ENCODE measurements at places on chromosomes 4 and X.

DNA sequence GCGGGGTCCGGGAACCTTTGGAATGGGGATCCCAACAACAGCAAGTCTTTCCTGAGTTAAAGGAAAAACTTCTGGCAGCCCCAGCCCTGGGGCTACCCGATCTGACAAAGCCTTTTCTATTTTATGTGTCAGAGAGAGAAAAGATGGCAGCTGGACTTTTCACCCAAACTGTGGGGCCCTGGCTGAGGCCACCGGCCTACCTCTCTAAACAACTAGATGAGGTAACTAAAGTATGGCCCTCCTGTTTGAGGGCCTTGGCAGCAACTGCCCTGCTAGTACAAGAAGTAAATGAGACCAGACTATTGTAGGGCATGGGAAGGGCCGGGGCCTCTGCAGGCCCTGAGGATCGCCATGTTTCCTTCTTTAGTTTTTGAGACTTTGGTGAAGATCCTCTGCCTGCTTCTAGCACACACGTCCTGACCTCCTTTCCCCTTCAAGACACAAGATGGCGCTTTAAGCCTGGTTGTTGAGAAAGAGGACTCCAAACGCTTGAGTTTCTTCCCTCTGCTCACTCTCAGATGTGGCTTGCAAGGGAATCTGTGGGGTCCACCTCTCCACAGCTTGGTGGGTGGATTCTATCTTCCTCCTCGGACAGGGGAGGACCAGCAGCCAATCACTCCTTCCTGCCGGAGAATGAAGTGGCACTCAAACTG lies 18.5 kb upstream of the DRD5 start:
- peak; percentile 7 for DNase-seq

DNA sequence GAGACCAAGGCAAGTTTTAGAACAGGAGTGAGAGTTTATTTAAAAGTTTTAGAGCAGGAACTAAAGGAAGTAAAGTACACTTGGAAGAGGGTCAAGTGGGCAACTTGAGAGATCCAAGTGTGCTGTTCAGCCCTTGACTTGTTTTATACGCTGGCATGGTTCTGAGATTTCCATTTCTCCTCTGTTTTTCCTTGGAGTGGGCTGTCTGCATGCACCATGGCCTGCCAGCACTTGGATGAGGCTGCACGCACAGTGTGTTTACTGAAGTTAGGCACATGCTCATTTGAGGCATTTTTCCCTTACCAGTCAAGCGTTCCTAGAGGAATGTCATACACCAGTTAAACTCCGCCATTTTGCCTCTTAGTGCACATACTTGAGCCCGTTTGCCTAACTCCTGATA lies 8.7 kb upstream of the ZNF674 start:
- no peak for DNase-seq

- no peak for DNase-seq
Observed at GRCh38 chrX:136630881-136631280, 17.1 kb upstream of the CD40LG start.

DNA sequence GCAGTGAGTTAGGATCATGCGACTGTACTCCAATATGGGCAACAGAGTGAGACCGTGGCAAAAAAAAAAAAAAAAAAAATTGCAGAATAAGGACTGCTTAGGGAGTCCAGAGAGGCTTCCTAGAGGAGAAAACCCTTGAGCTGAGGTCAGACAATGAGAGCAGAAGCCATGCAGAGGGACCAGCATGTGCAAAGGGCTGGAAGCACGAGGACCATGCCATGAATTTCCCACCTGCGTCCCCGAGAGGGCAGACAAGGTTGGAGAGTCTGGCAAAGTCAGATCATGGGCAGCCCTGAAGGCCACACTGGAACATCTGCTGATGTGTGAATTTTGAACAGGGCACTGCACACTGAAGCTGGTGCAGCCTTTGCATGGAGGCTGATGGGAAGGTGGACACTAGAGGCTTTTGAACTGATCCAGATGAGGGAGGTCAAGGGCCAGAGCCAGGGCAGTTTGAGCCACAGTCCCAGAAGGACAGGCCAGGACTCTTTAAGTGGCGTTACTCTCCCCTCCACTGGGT lies 6.5 kb upstream of the JAKMIP1 start:
- DNase-seq = no peak

DNA sequence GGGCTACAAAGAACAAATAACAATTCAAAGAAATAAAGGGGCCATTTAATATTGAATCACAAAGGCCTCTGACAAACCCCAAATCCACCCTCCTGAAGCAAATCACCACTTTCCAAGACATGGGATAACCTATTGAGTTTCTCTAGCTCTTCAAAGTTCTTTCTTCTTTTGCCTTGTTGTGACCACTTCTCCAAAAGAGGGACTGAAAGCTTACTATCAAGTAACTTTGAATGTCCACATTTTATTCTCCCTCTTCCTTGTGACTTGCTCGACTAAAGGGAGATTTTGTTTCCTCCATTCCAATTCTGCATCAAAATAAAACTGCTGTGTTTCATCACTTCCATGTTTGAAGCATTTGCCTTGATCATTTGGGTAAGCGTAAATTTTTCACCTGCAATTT lies 166.6 kb upstream of the SLC7A11 start:
- no peak for DNase-seq

- no peak for DNase-seq
Observed at GRCh38 chr4:53651156-53651735, 60.0 kb upstream of the LNX1 start.

- DNase-seq = no peak
Observed at GRCh38 chr4:99947608-99948007, 1.2 kb upstream of the DNAJB14 start.

DNA sequence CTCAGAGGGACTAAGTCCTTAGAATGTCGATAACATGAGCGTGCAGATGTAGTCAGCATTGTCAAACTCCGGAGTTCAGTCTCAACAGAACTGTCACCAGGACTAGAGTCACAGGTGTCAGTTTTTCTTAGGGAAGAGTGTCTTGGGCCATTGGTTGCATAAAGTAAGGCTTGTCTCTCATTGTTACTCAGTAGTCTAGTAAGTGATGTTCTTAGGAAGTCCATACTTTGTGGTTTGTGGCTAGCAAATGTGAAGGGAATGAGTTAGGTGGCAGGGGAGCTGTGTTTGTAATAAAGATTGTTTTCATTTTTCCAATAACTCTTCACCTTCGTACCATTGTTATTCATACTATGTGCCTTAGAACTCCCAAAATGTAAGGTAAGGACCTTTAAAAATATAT lies 119.6 kb downstream of the AFF2 start:
- no peak for DNase-seq

GRCh38 chr4:173827707-173828106 lies 297.7 kb upstream of the HAND2 start:
- no peak for DNase-seq

DNA sequence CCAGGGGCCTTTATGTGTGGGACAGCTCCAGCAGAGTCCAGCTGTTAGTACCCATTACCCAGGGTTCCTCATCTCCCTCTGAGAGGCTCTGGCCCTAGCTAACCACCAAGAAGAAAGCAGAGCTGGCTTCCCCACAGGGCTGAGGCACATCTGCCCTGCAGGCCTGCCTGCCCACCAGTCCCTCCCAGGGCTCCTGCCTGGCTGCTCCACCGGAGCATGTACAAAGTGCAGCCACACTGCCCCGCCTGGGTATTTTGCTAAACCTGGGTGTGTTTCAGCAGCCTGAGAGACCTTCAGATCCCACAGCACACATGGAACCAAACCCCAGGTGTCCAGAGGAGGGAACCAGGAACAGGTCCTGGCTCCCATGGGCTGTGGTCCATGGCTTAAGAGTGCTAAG lies 500.4 kb upstream of the KLHL4 start:
- DNase-seq = no peak

DNA sequence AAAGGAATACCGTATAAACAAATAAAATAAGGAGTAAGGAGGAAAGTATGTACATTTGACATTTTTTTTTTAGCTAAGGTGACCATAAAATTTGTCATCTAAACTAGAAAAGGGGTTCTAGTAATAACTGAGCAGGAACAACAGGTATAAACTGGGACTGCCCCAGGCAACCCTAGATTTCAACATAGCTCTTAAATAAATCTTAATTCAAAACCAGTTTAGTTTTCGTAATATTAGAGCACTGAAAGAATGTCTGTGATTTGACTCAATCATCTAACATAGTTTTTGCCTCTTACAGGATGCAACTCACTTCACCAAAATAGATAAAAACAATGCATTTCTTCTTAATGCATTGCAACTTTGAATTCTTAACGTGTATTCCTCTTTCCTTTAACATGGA lies 257.7 kb downstream of the ADAMTS3 start:
- DNase-seq = no peak

DNA sequence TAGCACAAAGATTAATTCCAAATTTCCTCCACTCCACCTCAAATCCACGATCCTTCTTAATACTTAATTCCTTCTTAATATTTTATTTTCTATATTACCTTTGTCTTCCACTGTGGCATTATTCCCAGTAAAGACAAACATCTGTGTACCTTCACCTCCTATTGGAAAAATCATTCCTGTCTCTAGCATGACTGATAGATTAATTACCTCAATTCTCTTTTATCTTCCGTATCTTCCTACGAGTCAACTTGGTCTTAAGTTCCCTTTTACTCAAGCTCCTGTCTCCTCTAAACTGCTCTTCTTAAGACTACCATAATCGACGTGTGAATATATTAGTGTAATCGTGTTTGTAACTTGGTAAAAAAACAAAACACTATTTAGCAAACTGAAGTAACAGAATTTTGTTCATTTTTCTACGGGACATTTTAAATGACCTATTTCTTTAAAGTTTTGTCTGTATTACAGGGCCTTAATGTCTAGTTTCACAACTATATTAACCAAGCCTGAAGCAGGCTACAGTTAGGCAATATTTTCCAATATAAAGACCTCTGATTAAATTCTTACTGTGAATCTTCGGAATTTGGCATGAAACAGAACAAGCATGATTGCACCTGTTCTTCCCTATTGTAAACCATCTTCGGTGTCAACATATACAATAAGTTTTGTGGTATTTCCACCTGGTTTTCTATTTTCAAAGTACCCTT lies 1.1 kb upstream of the USP38 start:
- no peak for DNase-seq

GRCh38 chrX:152637649-152638442 lies at the start of gene GABRQ:
Gene GABRQ, plus strand, starts transcription at chrX:152637895. Its CDS starts 308 bp downstream, at chrX:152638203.
- DNase-seq = no peak

DNA sequence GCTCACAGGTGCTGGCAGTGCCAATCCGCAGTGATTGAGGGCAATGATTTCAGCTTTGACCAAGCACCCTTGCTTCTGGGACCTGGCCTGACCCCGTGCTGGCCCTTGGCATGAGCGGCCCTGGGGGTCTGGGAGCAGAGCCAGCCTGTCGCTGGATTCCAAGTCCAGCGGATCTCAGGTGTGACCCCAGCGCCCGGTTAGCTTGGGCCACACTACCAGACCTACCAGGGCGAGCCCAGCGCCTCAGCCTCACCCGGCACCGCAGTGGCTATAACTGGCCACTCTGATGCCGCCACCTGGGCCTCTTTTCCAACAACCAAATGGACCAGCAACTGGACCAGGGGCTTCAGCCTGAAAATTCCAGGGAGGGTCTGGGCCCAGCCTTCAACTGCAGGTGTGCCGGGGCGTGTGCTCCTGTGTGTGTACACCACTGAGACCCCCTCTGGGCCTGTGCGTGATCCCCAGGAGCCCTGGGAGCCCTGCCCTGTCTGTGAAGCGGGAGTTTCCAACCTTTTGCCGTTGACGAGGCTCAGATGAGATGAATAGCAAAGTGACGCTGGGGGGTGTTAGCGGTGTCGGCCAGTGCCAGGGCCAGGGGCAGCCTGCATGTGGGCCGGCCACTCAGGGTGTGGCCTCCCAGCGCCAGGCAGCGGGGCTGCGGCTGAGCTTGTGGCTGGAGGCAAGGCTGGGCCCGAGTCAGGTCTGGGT lies 658 bp downstream of the SH3TC1 start:
- no peak for DNase-seq

DNA sequence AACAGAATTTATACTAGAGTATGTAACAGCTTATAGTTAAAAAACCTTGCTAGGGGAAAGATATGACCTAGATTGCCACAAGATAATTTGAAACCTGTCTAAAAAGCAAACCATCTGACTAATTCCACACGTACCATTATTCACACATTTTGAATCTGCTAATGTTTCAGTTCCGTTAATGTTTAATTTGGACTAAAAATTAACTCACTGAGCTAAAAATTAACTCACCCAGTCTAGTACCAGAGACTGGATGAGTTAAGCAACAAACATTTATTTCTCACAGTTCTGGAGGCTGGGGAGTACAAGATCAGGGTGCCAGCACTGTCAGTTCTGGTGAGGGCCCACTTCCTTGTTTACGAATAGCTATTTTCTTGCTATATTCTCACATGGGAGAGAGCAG lies 231.5 kb upstream of the DIAPH2 start:
- no peak for DNase-seq

- no peak for DNase-seq
Observed at GRCh38 chr4:107115185-107115847, 79.2 kb upstream of the DKK2 start.

DNA sequence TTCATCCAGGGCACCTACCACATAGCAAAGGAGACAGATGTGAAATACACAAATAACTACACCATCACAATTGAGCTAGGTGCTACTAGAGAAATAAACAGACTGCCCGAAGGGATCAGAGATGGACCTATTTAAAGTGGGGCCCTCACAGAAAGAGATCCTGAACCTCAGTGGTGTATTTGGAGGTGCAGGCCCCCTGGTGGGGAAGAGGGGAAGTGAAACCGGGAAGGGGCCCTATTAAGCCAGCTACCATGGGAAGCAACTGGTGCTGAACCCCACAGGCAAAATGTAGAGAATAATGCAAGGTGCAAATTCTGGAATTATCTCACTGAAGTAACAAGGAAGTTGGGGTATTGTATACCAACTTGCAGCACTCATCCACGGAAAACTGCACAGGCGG lies 78.6 kb upstream of the FAM9A start:
- peak; percentile 3 for DNase-seq

GRCh38 chr4:152166567-152166966 lies 369.3 kb downstream of the FBXW7 start:
- no peak for DNase-seq

GRCh38 chr4:153318696-153319320 lies 25.7 kb upstream of the MND1 start:
- no peak for DNase-seq

GRCh38 chr4:186161138-186161537 lies 30.2 kb upstream of the CYP4V2 start:
- DNase-seq = no peak

GRCh38 chr4:79233820-79234219 lies 92.0 kb downstream of the NAA11 start:
- DNase-seq = no peak

- no peak for DNase-seq
Observed at GRCh38 chr4:147825451-147826287, 93.8 kb downstream of the ARHGAP10 start.
